ENCODE measurements at places on chromosomes 6 and 20. TPM values are rescaled to one million over a fixed set of nuclear protein-coding genes. Genes with fewer than 3 reads are reported as not detected.
A peak's percentile ranks its signal among the peaks of the same experiment; 100 is the strongest.

DNA sequence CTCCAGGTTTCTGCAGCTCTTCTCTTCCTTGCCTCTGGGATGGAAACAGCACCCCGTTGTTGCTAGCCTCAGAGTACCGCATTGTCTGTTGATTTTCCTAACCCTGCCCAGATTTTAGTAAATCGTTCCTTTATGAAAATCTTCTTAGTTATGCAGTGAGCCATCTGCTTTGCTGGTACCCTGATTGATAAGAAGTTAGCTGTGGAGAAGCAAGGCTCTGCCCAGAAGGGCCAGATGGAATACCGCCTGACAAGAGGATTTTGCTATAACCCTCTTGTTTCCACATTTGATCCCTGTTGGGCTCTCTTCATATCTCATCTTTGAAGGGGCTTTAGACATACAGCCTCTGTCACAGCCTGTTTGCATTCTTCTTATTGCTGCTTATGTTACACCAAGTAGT is 229.0 kb downstream of the CDKAL1 start:
- no peak for DNase-seq

- no peak for DNase-seq
Measured at GRCh38 chr6:135162678-135163439, 18.2 kb upstream of the MYB start.

- DNase-seq, result no peak
Measured at GRCh38 chr6:39188571-39188970, 40.7 kb downstream of the KCNK5 start.

- DNase-seq, result no peak
Measured at GRCh38 chr6:1018041-1018440, 293.9 kb upstream of the FOXQ1 start.

DNA sequence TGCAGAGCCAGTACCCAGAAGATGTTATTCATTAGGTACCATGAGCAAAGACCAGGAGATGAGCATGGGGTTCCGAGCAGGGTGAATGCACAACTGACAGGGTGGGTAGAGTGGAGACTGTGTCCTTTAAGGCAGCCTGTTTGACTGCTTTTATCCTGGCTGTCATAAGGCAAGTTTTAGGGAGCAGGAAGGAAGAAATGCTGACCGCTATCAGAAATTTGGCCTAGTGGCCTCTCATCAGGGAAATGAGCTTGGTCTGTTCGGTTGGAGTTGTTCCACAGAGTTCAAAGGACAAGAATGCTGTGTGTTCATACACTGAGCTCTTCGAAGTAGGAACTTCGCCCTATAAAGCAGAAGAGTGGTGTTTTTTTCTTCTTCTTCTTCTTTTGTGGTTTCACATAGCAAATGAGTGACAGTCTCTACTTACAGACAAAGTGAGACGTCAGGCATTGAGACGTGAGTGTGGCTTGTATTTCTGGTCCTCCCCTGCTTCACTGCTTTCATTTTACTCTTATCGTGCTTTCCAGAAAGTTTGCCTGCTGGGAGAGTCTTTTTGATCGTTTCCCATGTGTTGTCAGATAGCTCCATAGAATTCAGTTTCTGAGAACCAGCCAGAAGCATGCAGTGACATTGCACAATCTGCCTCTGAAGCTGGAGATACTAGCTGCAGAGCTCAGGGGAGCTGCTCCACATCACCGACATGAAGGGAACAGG is at the start of gene CASS4:
CASS4 (plus strand) TSS at position 502 of the 714 bp plus-strand sequence; CDS start at position 701, 199 bp downstream.
- DNase-seq, result peak; percentile 30

DNA sequence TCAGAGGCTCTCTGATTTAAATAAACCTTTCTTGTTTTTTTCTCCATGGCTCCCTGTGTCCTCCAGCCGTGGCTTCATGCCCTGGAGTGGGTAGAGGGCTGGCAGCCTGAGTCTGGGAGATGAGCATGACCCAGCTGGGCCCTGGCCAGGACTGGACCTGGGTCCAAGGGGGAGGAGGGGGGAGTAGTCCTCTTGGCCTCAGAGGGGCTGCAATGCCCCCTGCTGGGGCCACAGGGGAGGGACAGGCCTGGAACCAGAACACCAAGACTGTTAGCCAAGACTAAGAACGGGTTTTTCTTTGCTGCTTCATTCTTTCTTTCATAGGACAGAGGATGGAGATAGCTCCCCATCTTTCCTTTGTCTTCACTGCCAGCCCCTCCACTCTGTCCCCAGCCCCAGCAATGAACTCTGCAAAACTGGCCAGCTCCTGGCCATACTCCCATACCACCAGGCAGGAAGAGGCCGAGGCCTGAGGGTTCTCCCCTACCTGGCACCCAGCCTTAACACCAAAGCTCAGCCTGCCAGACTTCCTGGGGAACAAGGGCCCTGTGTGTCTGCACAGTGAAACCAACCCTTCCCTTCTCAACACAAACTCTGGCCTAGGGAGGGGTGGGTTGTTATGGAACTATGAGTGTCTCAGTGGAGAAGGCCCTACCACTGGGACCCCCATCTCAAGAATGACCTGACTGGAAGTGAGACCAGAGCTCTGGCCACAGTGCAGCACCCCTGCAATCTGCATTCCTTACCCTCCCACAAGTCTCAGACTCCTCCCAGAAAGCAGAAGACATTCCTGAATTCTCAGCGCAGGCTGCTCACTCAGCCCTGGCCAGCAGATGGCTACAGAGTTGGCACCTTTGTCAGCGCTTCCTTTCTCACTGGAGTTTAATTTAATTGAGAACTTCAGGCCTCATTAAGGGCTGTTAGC is 11.0 kb downstream of the SLC29A1 start:
- peak; percentile 92 for DNase-seq

GRCh38 chr6:151269321-151269995 is 29.7 kb downstream of the AKAP12 start:
- no peak for DNase-seq

Gene TRIM10
- not detected for polyA plus RNA-seq

All from heart left ventricle (tissue), 16 donors.